Right kidney (tissue), 9 donors: ENCODE measurements at places on chromosomes 7 and 10.

DNA sequence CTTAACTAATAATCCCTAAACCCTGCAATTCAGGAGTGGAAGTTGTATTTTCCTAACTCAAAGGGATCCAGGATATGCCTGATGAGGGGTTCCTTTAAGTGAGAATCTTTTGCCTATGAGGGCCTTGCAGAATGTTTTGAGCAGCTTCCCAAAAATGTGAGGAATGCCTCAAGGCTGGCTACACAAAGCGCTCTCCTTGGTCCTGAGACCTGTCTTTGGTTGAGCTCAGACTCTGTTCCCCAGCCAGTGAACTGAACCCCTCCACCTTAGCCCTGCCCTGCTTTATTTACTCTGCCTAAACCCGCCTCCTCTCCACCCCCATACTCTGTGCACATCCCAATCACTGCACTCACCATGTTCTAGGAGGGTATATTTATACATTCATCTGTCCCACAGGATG lies 108.6 kb downstream of the NRCAM start:
- DNase-seq = peak; percentile 3

GRCh38 chr7:33091641-33092191 lies 17.5 kb downstream of the RP9 start:
- DNase-seq = no peak

DNA sequence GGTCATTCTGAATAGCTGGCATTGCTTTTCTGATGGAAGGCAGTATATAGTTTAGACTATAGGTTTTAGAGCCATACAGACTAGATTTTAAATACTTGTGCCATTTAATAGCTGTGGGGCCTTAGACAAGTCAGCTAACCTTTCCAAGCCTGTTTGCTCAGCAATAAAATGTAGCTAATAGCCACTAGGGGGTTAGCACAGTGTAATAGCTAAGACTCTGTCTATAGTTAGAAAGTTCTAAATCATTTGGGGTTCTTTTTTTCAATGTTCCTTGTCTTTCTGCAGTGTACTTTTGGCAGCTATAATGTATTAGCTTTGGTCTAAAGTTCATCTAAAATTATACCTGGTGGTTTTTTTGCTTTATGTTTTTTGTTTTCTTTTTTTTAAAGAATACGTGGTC lies 7.5 kb upstream of the KIFBP start:
- no peak for DNase-seq

- DNase-seq = peak; percentile 75
These were observed at the start of gene PRKAG2 for GRCh38 chr7:151876899-151877777. PRKAG2 (minus strand) TSS chr7:151877115; CDS start chr7:151876620, 495 bp downstream.

DNA sequence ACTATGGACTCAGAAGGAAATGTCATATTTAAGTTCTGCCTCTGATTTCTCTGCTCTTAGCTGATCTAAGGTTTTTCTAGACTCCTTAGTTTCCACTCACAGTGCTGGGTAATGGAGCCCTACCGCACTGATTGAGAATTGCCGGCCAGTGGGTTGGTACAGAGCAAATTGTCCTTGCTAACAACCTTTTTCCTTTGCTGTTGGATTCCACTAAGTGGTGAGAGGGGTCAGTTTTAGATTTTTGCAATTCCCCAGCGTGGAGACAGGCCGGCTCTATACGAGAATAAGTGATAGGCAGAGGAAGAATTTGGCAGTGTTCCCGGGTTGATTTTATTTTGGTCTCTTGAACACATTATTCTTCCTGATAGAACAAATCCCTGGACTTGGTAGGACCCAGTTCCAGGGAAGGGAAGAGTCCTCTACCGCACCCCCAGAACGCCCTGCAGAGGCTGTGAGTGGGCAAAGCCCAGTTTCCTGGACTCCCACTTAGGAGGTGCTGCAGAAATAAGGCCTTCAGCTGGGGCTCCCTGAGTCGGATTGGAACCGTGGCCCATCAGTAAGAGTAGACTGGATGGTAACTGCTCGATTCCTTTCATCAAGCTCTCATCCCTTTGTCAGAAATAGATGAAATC lies 3.0 kb upstream of the NRP1 start:
- DNase-seq = no peak

DNA sequence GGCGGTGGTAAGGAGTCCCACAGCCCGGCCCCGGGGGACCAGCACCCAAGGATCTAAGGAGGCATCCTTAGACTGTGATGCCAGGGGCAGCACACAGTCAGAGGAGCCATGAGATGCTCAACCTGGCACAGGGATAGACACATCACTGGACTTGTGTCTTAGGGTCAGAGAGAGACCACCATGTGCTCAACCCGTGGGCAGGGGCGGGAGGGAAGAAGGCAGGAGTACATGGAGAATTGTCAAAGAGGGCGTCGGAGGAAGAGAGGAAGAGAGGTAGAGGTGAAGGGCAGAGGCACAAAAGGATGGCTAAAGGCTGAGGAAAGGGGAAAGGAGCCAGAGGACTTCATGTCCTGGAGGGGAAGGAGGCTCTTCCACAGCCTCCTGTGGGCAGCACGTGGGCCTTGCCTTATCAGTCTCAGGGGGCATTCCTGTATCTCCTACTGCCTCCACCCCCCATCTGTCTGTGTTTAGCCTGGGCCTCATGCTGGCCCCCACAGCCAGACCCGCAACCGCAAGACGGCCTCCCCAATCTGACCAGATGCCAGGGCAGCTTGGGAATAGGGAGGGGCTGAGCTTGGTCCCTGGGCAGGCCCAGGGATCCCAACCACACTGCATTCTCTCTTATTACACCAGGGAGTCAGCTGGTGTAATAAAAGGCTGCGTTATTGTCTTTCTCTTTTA lies 2.2 kb downstream of the ADCY1 start:
- no peak for DNase-seq
